Right ventricle myocardium superior (tissue), 1 donor: ENCODE measurements at places on chromosomes 5 and 9.

- DNase-seq = no peak
These were observed 26.1 kb upstream of the AKNA start for GRCh38 chr9:114413861-114414301.

DNA sequence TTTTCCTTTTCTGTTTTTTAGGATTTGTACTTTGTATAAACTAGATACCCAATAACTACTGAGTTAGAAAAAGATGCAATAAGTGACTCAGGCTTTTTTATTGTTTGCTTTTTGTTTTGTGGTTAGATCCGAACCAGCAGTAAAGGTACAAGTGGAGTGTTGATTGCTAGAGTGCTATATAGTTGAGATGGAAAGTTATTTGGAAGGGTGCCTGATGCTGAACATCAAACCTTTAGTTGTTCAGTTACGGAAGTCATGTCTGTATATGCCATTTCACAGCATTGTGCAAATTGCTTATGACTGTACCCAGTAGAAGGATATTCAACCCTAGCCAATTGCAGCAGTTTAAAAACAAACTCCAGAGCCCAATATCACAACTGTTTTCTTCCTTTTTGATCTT is 285.1 kb downstream of the MAT2B start:
- no peak for DNase-seq

- no peak for DNase-seq
These were observed 169.0 kb downstream of the IRX2 start for GRCh38 chr5:2582507-2582906.

DNA sequence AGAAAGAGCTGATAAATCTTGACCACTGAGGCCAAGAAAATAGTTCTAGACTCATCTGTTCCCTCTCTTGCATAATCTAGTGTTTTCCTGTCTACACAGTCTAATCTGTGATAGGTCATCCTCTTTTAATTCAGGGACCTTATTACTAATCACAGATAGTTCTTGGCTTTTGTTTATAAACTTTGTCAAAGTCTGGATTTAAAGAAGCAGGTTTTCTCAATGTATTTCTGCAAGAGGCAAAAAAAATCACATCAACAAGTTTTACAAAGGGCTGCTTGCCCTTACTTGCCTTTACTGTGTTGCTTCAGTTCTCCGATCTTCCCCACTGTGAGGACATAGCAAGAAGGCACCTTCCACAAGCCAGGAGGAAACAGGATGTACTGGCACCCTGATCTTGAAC is 43.9 kb upstream of the MTAP start:
- DNase-seq = no peak

GRCh38 chr5:133247881-133248624 is 196.2 kb downstream of the HSPA4 start:
- no peak for DNase-seq

DNA sequence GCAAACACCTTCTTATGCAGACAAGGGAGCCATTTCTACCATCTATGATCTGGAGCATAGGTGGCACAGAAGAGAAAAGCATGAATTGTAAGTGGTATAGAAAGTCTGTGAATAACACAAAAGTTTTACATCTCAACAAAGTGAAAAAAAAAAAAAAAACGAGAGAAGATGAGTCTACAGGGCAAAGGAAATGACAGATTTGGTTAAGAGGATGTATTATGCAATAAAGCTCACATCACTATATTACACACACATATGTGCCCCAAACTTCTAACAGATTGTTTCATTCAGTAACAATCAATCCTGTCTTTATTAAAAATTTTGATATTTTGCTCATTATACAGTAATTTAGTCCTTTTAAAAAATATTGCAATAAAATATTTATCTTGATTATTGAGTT is 49.8 kb downstream of the CERT1 start:
- DNase-seq = no peak
